ENCODE measurements at places on chromosomes 4 and X. TPM values are rescaled to one million over a fixed set of nuclear protein-coding genes. Genes with fewer than 3 reads are reported as not detected.

DUSP9 gene
- total RNA-seq: 0.39 TPM

EFHC2 gene
- total RNA-seq: 1.2 TPM

GASK1B gene
- total RNA-seq: 16.3 TPM

TBX22 gene
- total RNA-seq: not detected

C4orf36 gene
- total RNA-seq: 8.6 TPM

ZNF630 gene
- 0.78 TPM for total RNA-seq

PIM2 gene
- total RNA-seq: 7.7 TPM

CHRDL1 gene
- total RNA-seq: not detected

FGF16 gene
- total RNA-seq: 0.13 TPM

CT83 gene
- not detected for total RNA-seq

GAB3 gene
- 1.9 TPM for total RNA-seq

NPY1R gene
- not detected for total RNA-seq

GLRA2 gene
- not detected for total RNA-seq

TLR3 gene
- 3.7 TPM for total RNA-seq

DDX60 gene
- 10.4 TPM for total RNA-seq

DMRTC1 gene
- total RNA-seq: not detected

UGT2B15 gene
- total RNA-seq: not detected

FHIP1A gene
- total RNA-seq: 2.6 TPM

RBM41 gene
- 12.5 TPM for total RNA-seq

MID2 gene
- total RNA-seq: 6.4 TPM

IL15 gene
- total RNA-seq: 6.2 TPM
